ENCODE measurements at places on chromosomes 3 and 15.

GRCh38 chr15:80500021-80500420 is 95.8 kb downstream of the ARNT2 start:
- no peak for DNase-seq

DNA sequence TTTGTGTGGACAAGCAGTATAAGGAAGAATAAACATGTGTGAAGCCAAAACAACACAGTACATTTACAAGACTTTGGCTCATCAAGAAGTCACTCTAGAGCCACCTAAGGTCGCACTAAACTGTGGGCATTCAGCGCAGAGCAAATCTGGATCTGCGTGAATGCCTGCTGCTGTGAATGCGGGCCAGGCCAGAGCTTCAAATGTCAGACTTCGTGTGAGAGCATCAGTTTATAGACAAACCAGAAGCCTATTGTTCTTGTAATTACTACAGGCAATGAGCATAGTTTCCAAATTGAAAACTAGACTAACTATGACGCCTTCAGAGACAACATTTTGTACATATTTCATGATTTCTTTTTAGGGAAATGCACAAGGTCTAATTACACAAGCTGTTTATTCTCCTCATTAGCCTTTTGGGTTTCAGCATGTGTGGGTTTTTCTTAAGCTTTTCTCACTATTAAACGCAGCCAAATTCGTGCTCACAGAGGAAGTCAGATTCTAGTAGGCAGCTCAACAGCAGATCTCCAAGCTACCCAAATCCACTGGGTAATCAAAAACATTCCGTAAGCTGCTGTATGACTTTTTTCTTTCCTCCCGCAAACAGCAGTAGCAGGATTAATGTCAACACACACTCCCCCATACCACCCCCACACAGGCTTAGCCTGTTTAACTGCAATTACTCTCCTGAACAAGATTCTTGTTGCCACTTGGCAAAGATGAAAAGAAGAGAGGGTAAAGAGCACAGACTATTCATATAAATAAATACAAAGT is 84.5 kb upstream of the SETMAR start:
- DNase-seq = no peak

DNA sequence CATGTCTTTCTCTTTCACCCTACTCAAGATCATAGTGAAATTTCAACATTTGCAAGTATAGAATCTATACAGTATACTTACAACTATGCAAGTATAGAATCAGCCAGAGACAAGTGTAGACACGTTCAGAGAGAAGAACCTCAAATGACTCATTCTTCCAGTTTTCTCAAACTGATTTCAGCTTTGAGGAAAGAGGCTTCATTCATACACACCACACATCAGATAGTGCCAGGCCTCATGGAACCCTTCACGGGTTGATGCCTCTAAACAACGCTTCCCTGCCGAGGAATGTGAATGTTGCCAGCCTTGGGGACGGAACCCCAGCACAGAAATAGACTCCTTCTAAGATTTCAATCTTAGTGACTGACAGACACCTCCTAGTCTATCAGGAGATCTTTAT is 135.7 kb downstream of the FOXP1 start:
- peak; percentile 68 for DNase-seq

GRCh38 chr3:71341721-71342120 is 241.8 kb downstream of the FOXP1 start:
- DNase-seq = no peak

GRCh38 chr15:78104119-78104479 is 11.7 kb downstream of the SH2D7 start:
- no peak for DNase-seq

DNA sequence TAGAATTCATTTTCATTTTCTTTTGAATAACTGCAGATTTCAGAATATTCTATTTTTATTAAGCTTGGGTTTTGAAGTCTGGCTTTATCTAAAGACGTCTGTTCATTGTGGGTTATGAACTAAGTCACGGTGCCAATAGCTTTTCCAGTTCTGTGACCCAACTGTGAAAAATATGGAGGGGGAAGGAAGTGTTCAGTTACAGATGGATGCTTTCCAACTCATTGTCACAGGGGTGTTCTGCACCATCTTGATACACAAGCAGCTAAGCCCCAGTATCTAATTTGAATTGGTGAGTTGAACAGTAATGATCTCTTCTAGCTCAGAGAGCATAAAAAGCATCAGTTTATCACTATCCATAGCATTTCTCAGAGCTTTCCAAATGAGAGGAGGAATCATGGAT is 710.6 kb downstream of the EDEM1 start:
- no peak for DNase-seq

GRCh38 chr3:146555311-146555710 is 10.9 kb upstream of the PLSCR1 start:
- no peak for DNase-seq

GRCh38 chr15:59150185-59150584 is 45.2 kb downstream of the CCNB2 start:
- DNase-seq = no peak

DNA sequence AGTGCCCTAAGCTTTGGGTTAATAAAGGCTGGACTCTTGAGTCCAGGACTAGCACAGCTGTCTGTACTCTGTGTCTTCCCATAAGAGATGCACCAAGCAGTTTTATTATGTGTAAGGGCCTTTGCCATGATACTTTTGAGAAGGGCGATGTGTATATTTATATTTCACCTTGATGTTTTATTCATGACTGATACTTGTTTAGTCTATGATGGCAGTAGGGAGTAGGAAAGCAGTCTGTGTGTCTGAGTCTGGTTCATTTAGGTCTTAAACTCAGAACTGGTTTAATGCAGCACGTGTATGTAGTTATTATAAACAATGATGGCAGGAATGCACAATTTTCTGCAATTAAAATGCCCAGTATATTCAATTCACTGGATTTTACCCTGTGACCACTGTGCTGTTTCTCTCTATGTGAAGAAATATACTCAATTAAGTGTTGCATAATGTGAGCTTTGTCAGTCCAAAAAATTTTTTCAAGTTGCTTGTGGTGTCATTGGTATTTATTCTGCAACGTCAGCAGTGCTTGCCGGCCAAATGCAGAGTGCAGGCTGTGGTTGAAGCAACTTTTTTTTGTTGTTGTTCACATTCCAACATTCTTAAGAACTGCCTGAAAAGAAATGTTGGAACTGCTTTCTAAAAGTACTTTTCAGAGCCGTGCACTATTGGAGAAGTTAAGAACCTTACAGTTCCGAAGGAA is 423.7 kb upstream of the SEMA6D start:
- DNase-seq = no peak

GRCh38 chr3:61507946-61508345 is 53.4 kb upstream of the PTPRG start:
- DNase-seq = no peak

DNA sequence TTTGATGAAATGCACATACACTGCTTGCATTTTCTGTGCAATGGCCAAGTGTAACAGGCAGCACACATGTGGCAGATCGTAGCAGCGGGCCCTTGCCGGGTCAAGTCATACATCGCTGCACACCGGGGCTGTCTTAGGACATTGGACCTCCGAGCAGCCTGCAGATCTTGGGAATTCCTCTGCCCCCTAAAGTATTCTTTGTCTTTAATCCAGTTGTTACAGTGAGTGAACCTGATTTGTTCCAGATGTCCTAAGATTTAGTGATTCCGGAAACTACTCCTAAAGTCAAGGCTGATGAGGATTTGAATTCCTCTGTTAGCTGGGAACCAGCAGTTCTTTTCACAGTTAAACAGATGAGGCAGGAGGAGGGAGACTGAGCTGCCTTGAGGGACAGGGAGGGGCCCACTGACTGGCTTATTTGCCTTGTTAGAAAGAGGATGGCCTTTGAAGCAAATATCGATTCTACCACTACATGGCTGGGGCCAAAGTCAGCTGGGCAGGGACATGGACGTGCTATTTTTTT is 190.7 kb upstream of the CTDSPL start:
- DNase-seq = no peak

DNA sequence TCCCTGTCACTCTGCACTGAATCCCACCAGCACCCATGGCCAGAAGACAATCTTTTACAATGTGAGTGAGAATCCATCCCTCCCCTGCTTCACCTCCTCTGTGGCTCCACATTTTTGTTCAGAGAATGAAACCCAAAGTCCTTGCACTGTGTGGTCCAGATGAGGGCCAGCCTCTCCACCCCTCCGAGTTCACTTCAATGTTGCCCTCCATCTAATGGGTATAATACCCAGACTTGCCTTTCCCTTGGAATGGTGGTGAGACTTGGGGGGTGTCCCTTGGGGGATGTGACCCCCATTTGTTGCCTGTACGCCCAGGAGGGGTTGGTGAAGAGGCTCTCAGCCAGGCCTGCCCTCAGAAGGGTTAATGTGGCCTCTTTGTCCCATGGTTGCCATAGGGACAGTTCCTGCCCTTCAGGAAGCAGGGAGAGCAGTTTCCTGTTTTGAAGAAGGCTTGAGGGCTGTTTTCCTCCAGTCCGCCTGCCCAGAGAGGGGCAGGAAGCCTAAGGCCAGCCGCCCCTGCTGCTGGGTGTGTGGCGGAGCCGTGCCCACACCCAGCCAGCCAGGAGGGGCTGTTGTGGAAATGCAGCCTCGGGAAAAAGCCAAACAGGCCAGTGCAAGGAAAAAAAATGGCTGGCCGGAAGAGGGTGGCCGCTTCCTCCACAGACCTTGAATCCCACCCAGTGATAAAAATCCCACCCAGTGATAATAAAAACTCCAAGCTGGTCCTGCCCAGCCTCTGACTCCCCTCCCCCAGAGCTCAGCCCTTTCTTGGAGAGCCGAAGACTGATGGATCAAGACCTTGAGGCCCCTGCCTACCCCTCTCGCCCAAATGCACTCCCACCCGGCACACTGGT is 14.6 kb upstream of the FGD5 start:
- no peak for DNase-seq

DNA sequence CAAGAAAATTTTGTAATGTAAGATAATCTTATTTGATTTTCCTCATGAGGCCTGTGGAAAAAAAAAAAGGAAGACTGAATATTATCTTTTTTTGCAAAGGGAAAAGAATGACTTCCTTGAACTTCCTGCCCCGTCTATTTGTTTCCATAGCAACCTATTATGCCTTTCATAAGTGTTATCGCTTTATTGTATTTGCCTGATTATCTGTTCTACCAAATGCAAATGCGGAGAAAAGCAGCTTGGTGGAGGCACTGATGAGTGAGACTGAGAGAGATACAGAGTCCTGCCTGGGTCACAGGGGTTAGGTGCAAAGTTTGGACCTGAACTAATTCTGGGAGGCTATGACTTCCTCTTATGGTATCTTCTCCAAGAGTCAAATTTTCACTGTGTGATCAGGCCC is 334.0 kb upstream of the KCNMB2 start:
- DNase-seq = no peak

- no peak for DNase-seq
Measured at GRCh38 chr3:53703630-53704362, 142.4 kb downstream of the CHDH start.

GRCh38 chr3:138136201-138136600 is 4.0 kb upstream of the A4GNT start:
- DNase-seq = peak; percentile 68

GRCh38 chr3:195895078-195895860 is 13.1 kb downstream of the TNK2 start:
- peak; percentile 20 for DNase-seq

- DNase-seq = peak; percentile 35
Measured at GRCh38 chr15:39874890-39875549, 45.0 kb downstream of the GPR176 start.

DNA sequence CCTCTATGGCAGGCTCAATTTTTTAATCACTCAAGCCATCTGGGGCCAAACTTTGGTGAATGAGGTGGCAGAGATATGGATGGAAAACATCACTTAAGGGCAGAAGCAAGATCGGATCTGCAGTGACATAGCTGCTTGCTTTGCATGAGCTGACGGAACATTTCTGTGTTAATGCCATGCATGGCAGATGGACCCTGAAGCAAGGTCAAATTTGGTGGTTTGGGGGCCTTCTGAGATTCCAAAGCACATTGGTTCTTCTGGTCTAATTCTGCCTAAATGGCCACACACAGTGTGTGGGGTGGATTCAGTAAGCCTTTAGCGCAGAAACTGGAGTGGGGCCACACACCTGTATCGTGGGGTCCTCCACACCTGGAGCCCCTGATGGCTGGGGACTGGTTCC is 38.3 kb upstream of the BCL2L10 start:
- no peak for DNase-seq

GRCh38 chr3:179000659-179001058 is 71.0 kb downstream of the ZMAT3 start:
- no peak for DNase-seq

GRCh38 chr3:42663581-42664437 is 10.3 kb downstream of the ZBTB47 start:
- no peak for DNase-seq

DNA sequence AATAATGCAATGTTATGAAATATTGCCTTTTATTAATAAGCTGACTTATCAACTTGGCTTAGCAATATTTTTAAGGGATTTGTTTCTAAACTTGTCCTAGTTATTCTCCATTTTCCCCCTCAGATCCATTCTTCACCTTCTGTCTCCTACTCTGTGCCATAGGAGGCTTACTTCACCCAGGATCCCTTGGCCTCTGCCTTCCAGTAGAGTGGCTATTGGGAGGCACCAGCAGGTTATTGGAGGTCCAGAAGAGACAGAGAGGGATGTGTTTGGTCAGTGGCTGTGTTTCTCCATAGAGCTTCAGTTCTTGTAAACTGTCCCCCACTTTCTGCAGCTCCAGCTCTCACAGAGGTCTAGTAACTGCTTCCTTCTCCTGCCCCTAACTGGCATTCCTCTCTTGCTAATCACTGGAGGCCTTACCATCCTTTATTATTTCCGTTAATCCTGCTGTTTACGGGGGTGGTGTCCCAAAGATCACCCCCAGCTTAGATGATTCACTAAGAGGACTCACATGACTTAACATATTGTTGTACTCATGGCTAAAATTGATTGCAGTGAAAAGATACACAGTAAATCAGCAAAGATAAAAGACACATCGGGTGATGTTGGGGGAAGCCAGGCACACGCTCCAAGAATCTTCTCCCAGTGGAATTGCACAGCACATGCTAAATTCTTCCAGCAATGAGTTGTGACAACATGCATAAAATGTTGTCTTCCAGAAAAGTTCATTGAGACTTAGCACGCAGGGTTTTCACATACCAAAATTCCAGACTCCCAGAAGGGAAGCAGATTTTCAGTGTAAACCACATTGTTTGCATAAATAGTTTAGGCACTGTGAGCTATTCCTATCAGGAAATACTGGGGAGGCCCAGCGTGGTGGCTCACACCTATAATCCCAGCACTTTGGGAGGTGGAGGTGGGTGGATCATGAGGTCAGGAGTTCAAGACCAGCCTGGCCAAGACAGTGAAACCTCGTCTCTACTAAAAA is 67.5 kb downstream of the RPL22L1 start:
- no peak for DNase-seq

- DNase-seq = no peak
Measured at GRCh38 chr3:23656199-23656598, 149.6 kb upstream of the UBE2E1 start.

- DNase-seq = no peak
Measured at GRCh38 chr3:61772456-61772855, 211.1 kb downstream of the PTPRG start.

GRCh38 chr15:73957276-73957675 is 31.0 kb downstream of the LOXL1 start:
- no peak for DNase-seq

DNA sequence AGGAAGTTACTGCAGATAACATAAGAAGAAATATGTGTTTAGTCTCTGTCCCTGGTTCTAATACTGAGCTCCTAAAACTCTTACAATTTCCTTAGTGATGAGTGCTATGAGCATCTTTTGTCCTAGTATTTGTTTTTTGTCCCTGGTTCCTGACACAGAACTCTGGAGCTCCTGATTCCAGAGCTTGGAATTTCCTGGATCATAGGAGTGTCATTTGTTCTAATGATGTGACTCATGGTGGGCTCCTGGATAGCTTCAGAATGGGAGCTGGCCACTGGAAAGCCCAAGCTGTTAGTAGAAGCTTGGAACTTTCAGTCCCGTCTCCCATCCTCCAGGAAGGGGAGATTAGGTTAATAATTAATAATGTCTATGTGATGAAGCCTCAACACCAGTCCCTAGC is 98.2 kb downstream of the CNTN6 start:
- no peak for DNase-seq
